ENCODE measurements at places on chromosomes 11 and 22.

- no peak for DNase-seq
Measured at GRCh38 chr22:20998411-20999336, 3.2 kb downstream of the THAP7 start.

DNA sequence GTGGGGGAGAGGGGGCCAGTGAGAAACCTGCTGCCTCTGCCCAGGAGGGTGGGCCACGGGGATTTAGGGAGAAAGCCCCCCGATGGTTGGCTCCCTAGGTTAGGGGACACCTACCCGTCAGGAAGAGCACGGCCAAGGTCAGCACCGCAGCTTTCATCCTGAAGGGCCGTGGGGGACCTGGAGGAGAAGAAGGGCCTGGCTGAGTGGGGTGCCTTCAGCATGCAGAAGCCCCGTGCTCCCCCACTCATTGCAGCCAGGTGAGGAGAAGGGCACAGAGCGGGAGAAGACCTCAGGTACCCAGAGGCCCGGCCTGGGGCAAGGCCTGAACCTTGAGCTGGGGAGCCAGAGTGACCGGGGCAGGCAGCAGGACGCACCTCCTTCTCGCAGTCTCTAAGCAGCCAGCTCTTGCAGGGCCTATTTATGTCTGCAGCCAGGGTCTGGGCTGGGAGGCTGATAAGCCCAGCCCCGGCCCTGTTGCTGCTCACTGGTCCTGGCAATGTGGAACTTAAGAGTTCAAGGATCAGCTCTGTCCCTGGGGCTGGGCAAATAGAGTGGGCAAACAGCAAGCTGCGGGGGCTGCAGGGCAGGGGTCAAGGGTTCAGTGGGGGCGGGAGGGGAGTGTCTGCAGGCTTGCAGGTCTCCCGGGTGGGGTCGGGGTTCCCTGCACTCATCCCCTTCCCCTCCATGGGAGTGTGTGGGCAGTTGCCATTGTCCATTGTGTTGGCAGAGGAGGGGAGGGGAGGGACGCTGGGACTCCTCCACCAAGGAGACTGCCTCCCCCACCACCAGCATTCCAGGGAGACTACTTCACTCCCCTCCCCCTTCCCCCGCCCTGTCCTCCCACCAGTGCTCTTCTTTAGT lies at the start of gene APOA1:
APOA1 (minus strand) TSS at position 392 of the 861 bp plus-strand sequence; CDS start at position 157, 235 bp downstream.
- no peak for DNase-seq

DNA sequence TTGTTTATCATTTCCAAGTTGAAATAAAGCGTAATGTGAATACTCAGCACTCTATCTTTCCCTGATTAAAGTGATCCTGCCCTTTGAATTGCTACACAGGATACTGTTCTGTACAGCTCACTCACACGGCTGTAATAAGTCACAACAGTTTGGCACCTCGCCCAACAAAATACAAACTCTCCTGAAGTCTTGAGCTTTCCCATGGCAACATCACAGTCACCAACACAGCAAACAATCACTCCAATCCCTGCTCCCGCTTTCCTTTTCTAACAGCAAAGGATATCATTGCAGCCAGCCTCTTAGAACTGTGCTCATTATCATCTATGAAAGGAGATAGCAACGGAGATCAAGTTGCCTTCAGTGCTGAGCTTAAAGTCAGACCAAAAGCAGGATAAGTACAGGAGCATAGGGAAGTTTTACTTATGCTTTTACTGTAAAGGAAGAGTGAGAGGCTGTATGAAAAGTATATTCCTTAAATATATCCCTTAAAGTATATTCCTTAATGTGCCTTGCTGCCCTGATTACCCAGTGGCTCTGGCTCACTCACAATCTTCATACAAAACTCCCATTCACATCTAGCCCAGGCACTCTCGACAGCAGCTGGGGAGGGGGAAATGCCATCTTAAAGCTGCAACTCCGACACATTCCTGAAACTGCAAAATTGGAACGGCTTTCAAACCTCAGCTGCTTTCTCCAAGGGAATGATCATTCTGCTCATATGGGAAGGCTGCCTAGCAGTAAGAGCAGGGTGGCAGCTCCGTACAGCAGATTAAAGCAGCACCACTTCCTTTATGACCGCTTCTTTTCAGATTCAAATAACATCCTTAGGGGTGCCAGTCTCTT lies 35.8 kb downstream of the MAML2 start:
- peak; percentile 6 for DNase-seq

- no peak for DNase-seq
Measured at GRCh38 chr11:10618490-10618889, 50.0 kb upstream of the LYVE1 start.

- DNase-seq, result no peak
Measured at GRCh38 chr11:119518746-119519730, 96.1 kb upstream of the THY1 start.

GRCh38 chr11:134170919-134171281 lies 52.9 kb downstream of the NCAPD3 start:
- no peak for DNase-seq

- DNase-seq, result no peak
Measured at GRCh38 chr11:76653012-76653673, 17.4 kb downstream of the LRRC32 start.

GRCh38 chr11:44982496-44983062 lies 31.9 kb upstream of the TP53I11 start:
- DNase-seq, result no peak

- DNase-seq, result no peak
Measured at GRCh38 chr11:2587976-2588748, 111.6 kb downstream of the KCNQ1OT1 start.

DNA sequence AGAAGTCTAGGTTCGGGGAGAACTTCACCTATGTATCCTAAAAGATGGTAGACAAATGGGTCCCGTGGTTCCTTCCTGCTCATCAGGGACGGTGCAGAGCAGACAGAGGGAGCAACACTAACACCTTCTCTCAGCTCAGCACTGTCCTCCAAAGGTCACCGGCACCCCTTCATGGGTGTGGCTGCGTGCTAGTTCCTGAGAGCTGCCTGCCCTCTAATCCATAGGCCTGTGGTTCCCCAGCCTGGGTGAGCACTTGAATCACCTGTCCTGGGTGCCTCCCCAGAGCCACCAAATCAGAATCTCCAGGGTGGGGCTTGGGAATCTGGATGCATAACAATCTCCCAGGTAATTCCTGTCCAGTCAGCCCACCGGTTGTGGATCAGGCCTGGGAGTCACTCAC lies 113.9 kb upstream of the TMEM45B start:
- DNase-seq, result no peak

DNA sequence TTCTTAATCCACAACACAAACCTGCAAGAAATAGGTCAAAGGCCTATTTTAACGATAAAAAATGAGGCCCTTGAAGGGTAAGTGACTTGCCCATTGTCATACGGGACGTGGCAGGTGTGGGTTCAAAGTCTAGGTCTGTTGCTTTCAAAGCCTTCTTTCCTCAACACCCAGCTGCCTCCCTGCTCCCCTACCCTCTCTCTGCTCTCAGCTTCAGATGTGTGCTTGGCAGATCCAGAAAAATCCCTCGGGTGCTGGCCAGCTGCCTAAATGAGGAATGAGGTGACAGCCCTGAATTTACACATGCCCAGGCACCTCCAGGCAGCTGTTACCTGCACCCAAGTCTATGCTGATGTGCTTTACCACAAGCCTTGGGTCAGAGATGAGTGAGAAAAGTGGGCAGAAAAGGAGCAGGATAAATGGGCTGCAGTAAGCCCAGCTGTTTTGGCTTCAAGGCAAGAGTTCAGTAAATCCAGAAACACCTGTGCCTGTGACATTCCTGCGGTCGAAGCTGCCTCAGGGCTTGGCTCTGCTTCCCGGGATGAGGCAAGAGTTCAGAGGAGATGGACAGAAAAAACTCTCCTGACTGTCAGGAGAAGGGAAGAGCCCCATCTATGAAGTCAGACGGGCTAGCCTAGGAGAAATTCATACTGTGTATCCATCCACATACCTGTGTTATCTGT lies 49.9 kb upstream of the LDLRAD3 start:
- no peak for DNase-seq

DNA sequence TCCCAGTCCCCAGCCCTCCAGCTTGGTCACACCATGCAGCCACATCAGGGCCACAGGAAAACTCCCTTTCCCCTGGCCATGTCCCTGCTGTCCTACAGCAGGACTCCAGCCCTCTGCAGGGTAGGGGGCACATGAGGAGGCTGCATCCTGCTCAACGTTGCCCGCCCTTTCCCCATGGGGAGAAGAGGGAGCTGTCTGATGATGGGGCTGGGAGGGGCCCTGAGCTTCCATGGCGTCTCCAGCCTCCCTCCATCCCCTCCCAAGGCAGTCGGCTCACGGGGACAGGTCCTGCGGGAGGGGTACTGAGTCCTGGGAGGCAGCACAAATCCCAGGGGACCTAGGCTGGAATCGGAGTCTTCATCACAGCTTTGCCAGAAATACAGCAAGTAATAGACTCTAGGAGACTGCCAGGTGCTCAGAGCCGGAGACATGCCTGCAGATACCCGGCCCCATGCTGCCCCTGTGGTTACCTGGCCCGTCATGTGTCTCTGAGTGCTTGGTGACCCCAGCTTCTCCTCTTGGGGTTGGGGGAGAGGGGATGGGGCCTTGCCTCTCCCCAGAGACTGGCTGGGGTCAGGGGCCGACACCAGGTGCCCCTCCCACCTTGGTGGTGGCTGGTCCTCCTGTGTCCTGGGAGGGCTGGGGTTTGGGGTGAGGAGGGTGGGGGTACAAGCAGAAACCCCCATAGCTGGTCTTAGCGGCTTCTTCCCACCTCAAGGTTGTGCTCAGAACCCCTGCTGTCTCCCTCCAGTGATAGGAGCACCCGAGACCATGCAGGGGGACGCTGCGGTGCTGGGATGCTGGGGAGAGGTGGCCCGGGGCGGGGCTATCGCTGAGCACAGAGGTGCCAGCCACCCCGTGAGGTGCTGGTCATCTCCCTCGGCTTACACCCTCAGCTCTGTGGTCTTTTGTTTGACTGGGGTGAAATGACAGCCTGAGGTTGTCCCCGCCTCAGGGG lies 2.3 kb downstream of the MRGPRE start:
- no peak for DNase-seq

GRCh38 chr11:69307871-69308431 lies 14.0 kb downstream of the MYEOV start:
- no peak for DNase-seq

DNA sequence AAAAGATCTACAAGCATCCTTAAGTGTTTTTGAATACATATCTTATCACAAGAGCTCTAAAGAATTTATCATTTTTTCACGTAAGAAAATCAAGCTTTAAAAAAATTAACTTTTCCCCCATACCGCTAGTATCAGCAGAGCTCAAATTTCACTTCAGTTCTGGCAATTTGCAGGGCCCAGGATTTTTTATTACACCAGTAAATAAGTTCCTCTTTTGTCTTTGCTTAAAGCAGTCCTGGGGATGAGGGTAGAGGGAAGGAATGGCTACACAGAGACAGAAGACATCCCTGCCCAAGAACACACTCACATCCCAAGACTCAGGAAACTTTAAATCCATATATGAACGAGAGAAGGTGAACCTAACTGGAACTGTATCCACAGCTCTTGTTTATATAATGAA lies 22.6 kb upstream of the SORL1 start:
- DNase-seq, result no peak

DNA sequence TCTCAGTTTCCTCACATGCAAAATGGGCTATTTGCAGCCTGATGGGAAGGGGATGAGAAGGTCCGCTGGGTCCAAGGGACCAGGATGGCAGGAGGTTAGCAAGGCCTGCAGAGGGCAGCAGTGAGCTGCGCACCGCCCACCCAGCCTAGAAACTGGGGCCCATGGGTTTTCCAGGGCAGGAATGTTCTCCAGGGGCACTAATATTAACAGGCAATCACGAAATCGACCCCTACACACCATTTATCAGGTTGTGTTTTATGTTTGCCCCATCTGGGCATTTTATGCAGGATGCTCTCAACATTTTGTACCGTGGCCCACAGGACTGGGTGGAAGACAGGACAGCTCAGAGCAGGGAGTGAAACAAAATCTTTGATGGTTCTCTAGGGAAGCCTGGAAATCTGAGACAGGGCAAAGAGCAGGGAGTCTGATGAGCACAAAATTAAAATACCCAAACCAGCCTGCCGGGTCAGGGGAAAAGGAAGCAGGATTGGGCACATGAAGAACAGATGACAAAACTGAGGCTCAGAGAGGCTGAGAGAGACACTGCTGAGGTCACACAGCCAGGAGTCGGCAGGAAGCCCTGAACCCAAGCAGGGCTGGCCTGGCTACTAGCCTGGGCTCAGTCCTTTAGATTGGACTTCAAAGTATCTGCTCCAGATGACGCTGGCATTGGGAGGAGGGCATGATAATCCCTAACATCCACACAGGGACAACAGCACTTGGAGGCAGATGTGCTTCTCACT lies 1.6 kb upstream of the BCR start:
- peak; percentile 24 for DNase-seq

Data from anterior cingulate cortex (tissue), 58 donors.